ENCODE measurements at places on chromosomes 2 and 18.

GRCh38 chr2:237833546-237833945 is 25.9 kb upstream of the RAMP1 start:
- DNase-seq: no peak

GRCh38 chr2:188928643-188929042 is 45.5 kb upstream of the COL3A1 start:
- no peak for DNase-seq

GRCh38 chr2:173991856-173992588 is 26.8 kb upstream of the SP3 start:
- DNase-seq: no peak

DNA sequence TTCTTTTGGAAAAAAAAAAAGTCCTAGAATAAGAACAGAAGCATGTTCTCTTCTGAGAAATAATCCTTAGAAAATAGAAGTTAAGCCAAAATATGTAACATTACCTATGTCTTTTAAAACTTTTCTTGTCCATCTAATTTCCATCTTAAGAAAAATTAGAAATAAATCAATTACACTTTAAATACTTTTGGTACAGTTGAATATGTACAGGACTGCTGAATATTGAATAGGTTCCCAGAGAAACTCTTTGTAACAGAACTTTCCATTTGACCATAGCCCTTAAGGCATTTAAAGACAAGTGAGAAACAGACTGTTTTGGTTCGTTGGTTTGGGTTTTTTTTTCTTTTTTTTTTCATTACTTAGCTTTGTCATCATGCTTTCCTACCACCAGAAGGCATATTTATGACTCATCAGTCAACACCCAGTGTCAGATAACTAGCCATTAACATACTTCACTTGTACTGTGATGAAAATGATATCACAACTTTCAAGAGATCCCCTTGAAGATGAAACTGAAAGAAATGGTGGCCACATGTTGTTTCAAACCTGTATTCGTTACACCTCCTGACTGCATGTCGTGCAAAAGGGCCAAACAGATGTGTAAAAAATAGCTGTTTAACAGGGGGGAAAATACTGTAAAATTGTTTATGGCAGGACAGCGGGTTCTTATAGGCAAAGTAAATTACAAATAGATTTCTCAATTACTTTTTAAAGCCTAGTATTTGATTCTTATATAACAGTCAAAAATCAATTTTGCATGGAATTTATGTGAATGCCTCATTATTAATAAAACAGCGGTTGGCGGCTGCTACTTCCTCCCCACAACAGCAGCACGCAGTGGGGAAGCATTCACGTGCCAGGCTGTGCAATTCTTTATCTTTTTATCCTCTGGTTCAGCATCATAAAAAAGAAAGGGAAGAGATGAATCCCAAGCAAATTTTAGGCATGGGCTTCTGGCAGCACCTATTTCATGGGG is 280.7 kb upstream of the HNRNPA3 start:
- DNase-seq: no peak

DNA sequence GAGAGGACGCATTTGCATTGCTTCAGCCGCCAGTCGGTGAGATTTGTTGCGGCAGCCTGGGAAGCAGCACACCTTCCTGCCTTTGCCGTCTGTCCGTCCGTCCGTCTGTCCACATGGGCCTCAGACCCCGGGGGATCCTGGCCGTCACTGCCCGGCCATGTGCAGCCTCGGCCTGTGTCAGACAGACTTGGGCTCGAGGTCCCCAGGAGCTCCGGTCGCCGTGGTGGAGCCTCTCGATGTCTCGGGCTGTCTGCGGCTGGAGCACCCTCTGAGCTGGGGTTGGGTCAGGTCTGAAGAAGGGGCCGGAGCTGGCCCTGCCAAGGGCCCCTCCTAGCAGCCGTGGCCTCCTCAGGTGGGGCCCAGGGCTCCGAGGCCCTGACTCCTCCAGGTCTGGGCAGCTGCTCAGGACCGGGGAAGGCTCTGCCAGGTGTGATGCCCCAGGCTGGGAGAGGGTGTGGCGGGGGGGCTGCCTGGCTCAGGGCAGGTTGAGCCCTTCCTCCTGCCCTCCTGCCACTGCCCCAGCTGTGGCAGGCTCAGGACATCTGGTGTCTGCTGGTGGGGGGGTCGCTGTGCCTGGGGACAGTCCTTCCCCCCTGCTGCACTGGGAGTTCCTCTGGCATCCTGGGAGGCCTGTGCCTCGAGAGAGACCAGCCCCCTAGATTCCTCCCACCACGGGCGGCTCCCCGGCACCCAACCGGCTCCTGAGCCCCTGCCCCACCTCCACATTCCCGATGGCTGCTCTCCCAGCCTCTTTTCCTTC is 11.8 kb downstream of the NEU4 start:
- no peak for DNase-seq

DNA sequence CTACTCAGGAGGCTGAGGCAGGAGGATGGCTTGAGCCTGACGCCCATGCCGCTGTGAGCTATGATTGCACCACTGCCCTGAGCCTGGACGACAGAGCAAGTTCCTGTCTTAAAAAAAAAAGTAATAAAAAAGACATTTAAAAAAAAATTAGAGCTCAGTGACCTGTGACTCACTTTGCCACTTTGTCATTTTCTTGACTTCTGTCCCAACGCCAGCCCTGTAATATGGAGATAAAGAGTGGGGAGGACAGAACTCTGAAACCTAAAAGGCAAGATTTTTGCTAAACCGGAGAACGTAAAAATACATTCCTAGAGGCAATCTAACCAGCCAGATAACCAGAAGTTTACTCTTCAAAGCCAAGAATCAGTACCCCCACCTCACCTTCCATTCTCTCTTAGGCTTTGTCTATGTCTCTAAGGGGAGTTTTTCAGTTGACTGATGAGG is 49.0 kb downstream of the PRKRA start:
- DNase-seq: no peak

DNA sequence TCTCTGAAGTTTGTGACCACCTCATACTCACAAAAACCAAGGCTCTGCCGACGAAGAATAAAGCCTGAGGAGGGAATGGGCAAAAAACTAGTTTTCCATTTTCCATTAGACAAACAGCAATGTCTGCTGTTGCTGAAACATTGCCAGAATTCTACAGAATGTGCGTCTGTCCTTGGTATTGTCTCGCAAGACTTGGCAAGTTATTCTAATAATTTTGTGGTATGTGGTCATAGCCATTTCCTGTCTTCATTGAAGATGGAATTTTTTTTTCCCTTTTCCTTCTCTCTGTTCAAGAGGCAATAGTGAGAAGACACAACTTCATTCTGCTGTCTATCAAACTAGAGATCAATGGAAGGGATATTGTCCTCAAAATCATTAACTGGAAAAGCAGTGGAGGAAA is 296.1 kb downstream of the RND3 start:
- DNase-seq: no peak

- DNase-seq: no peak
Measured at GRCh38 chr2:42865884-42866881, 73.8 kb upstream of the HAAO start.

- no peak for DNase-seq
Measured at GRCh38 chr18:6281874-6282273, 132.8 kb downstream of the L3MBTL4 start.

DNA sequence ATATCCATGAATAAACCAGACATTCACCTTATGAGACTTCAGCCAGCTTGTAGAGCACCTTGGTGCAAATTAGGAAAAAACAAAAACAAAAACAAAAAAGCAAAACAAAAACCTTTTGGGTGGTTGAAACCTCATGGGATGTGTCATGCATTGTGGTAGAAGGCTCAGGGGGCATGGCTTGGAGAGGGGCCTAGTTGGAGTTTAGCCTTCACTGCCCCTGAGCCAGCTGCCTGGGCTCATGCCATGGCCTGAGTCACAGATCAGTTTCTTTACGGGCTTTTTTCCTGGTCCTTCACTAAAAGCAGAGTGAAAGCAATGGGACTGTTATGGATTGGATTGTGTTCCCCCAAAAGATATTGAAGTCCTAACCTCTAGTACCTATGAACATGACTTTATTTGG is 22.0 kb upstream of the DAPL1 start:
- DNase-seq: no peak

- DNase-seq: no peak
Measured at GRCh38 chr2:9582624-9583023, 27.0 kb upstream of the ADAM17 start.
